ENCODE measurements at places on chromosomes 13 and 19.

DNA sequence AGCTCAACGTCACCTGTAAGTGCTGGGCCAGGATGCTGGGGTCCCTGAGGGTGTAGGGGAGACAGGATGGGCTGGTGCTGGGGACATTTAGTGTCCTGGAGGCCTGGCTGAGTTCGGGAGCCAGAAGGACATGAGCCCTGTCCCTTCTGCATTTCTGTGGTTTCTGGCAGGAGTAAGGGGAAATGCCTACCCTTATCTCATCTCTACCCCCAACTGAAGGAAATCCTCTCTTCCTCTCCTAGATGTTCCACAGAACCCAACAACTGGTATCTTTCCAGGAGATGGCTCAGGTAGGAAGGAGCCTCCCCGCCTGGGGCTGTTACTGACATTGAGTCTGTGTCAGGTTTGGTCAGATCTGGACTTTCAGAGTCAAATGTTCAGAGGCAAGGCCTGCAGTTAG is 1.2 kb downstream of the CD33 start:
- DNase-seq: no peak

DNA sequence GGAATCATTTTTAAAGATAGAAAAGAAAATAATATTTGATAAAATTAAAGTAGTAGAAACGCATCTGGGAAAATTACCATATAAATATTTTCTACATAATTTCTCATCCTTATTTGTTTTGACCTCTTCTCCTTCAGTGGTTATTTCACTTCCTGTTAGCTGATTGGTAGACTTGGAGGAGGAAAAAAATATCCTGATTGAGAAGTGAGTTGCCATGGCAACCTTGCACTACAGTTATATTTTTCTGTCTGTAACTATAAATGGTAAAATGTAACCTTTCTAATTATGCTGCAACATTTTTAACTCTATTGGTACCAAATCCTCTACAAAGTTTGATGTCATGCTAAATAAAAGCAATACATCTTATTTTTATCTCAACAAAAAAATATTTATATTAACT is 45.2 kb downstream of the SCEL start:
- DNase-seq: no peak

DNA sequence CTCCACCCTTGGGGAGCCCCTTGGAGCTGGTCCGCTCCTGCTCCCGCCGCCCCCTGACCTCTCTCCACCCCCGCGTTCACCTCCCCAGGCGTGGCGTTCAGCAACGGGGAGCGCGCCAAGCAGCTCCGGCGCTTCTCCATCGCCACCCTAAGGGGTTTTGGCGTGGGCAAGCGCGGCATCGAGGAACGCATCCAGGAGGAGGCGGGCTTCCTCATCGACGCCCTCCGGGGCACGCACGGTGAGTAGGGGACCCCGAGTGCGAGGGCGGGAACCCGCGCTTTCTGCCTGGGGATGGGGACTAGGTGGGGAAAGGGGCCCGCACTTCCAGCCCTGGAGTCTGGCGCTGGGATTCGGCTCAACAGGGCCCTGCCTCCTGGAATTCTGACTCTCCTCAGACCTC is 1.7 kb downstream of the CYP2A13 start:
- DNase-seq: no peak

DNA sequence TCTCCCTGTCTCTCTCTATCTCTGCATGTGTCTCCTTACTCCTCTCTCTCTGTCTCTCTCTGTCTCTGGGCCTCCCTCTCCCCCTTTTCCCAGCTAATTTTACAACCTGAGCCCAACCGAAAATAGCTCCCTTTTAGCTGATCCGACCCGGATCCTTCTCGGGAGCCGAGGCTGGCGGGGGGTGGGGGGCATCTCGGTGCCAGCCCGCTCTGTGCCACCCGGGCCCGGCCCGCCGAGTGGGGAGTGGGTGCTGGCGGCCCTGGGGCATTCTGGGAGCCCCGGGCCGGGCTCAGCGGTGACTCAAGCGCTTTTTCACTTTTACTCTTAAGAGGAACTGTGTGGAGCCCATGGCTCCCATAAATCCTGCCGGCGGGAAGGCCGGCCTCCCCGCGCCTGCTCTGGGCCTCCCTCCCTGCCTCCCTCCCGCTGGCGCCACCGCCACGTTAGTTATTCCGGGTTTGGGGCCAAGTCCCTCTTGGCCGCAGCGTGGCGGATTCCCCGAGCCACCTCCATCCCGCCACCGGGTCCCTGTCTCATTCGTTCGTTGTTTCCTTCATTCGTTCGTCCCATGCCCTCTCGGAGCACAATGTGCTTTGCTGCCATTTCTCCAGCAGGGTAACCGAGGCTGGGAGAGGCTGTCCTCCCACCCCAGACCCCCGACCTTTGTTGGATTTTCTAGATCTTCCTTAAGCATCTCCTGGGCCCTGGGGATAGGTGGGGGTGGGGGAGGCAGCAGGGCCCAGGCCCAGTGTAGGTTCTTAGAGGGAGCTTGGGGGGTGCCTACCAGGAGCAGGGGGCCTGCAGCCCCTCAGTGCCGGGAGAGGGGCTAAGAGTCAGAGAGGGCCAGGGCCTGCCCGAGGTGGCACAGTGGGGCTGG is 3.2 kb downstream of the NFIC start:
- DNase-seq: no peak

DNA sequence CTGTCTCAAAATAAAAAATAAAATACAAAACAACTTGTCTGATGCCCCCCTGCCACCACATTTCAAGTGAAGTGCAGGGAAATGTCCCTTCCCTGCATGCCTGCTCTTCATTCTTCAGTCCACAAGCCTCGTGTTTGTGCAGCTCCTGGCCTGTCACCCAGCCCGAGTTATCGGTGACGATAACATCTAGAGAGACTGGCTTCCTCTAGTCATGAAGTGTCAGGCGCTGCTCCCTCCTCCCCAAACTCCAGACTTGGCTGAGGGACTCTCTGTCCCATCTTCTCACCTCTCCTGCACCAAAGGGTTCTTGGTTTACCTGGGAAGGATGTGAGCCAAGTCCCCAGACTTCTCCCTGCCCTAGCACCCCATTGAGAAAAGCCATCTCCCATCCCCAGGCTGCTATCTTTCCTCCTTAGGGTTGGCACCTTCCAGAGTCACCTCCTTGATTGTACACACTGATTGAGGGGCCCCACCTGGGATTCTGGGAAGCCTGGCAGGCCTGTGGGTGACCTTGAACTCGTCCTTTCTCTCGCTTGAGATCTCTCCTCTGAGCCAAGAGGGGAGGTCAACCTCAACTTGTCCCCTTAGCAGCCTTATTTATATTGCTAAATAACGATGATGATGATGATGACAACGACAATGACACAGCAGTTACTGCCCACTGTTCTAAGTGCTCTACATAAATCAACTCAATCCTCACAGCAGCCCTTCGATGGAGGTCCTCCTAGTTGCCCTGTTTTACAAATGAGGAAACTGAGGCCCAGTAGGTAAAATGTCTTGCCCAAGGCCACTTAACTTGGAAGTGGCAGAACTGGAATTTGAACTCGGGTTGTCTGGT is 13.1 kb upstream of the PLAUR start:
- DNase-seq: no peak

- DNase-seq: no peak
Observed at GRCh38 chr19:4870025-4870700, 2.7 kb upstream of the PLIN3 start.

DNA sequence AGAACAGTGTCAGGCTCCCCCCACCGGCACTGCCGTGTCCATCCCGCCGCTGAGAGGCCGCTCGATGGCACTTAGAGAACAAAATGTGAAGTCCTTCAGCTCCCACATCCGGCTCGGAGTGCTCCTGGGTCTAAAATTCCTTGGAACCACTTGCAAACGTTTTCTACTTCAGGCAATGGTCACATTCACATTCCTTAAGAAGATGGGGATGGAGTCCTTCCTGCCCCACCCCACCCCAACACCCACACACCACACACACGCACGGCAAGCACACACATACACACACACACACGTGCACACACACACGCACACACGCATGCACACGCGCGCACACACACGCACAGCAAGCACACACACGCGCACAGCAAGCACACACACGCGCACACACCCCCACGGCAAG is 83.4 kb downstream of the SOX1 start:
- DNase-seq: no peak

DNA sequence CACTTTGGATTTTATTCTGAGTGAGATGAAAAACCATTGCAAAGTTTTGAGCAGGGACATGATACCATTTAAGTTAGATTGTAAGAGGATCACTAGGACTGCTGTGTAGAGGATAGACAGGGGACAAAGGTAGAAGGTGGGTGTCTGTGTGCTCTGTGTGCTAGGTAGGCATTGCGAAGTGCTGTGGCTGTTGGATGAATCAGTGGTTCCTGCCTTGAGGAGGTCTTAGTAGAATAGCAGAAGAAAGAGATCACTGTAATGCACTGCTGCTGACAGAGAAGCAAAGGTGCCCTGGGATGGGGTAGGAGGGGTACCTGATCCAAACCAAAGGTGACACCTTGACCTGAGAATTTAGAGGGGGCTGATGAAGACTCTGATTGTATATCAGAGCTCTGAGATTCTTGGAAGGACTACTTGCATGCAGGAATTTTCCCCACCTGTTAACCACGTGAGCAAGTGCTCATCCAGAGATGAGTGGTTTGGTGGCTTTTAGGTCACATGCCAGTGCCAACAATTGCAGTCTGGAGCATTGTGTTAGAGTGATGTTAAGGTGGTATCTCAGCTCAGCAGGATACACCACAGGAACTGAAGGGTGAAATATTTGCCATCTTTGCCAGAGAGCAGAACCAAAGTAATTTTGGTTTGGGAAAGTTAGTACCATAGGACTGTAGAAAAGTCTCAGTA is 10.8 kb downstream of the WASF3 start:
- no peak for DNase-seq

DNA sequence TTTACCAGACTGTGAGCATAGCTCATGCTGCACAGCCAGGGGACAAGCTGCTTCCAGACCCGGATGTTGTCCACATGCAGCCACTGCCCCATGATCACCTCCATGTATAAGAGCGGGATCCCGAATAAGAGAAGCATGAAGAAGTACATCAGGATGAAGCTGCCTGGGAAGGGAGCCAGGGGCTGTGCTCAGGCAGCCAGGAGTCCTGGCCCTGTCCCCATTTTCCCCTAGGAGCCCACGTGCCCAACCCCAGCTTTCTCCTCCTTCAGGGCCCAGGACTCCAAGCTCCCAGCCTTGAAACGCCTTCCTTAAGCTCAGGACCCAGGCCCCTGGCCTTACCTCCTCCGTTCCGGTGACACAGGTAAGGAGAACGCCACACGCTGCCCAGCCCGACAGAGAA is 69.3 kb downstream of the SLC6A16 start:
- DNase-seq: no peak

GRCh38 chr13:24023073-24023472 is 125.8 kb upstream of the C1QTNF9B start:
- DNase-seq: no peak

GRCh38 chr19:19101540-19101939 is 36.7 kb downstream of the TMEM161A start:
- no peak for DNase-seq

- no peak for DNase-seq
Observed at GRCh38 chr13:44128552-44129001, 245.0 kb upstream of the SERP2 start.

Measured in stimulated activated CD4-positive, alpha-beta T cell treated with anti-CD3 and anti-CD28 coated beads, TNF-alpha, amount 100 ng/mL, for 1 hour (primary cell).